NCI-H2227 treated with DMSO at 0.1 percent for 48 hours (cell line): ENCODE measurements at places on chromosomes 3 and 15.

DNA sequence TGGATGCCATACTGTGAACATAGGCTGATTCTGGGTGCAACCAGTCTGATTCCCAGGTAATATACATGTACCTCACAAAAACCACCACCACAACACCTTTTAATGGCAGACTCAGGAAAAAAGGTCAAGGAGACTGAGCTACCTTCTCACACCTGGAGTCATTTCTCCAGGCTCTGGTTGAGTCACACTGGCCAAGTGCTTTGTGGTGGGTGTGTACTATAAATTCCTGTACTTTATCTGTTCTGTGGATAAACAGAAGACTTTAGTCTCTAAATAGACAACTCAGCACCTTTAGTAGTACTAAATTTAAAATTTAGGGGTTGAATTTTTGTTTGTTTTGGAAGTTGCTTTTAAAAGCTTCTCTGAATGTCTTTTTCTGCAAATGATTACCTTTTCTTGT lies 46.7 kb downstream of the TOP2B start:
- DNase-seq: no peak

GRCh38 chr3:87006844-87007439 lies 16.0 kb upstream of the VGLL3 start:
- DNase-seq: no peak

DNA sequence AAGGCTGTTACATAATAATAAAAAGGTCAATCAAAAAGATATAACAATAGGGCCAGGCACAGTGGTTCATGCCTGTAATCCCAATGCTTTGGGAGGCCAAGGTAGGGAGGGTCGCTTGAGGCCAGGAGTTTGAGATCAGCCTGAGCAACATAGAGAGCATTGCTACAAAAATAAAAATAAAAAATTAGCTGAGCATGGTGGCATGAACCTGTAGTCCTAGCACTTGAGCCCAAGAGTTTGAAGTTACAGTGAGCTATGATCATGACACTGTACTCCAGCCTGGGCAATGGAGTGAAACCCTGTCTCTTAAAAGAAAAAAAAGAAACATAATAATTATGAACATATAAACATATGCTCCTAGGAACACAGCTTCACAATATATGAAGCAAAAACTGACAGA lies 29.3 kb downstream of the AVEN start:
- no peak for DNase-seq

DNA sequence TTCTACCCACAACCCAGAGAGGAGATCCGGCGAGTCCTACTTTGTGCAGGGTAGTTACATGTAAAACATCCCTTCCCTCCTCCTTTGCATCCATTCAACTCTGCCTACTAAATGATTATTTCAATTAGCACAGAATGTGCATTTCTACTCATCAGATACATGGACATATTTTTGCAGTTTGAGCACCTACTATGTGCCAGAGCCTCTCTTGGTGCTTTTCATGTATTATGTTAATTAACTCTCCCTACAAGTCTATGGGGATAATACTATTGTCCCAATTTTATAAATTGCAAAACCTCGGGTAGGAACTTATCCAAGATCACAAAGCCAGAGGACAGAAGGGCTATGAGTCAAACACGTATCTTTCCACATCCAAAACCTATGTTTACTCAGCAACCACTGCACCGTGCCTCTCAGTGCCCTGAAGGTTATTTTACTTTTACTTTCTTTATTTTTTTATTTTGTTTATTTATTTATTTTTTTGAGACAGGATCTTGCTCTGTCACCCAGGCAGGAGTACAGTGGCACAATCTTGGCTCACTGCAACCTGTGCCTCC lies 432.8 kb downstream of the MAGI1 start:
- no peak for DNase-seq

DNA sequence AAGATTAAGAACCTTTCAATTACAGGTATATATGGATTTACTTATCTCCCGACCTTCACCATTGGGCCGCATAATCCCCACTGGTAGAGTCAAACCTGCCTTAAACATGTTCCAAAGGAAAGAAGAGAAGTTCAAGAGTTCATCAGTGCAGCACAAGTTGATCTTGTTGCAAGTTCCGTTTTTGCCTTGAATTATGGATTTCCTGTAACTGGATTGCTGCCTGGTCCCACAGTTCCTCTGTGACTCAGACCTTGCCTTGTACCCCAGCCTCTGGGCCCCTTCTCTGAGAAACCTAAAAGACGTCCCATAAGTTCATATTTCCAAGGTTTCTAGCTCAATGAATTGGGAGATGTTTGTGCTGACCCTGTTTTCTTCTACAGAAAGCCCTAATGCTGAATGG lies 112.5 kb upstream of the THBS1 start:
- DNase-seq: no peak

DNA sequence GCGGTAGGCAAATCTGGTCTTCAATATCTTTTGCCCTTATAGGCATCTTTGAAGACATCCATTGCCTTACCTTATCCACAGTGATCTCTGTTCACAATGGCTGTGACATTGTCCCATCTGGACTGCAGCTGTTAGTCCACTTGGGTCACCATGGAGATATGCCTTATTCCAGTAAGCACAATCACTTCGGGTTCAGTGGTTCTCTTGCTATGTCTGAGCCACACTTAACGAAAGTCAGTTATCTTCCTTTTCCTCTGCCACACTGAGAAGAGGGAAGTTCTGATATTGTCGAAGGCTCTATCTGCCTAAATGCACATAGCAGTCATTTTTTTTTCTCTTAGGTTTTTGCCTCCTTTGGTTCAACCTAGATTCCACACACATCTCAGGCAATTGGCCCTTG lies 119.0 kb upstream of the SATB1 start:
- no peak for DNase-seq

DNA sequence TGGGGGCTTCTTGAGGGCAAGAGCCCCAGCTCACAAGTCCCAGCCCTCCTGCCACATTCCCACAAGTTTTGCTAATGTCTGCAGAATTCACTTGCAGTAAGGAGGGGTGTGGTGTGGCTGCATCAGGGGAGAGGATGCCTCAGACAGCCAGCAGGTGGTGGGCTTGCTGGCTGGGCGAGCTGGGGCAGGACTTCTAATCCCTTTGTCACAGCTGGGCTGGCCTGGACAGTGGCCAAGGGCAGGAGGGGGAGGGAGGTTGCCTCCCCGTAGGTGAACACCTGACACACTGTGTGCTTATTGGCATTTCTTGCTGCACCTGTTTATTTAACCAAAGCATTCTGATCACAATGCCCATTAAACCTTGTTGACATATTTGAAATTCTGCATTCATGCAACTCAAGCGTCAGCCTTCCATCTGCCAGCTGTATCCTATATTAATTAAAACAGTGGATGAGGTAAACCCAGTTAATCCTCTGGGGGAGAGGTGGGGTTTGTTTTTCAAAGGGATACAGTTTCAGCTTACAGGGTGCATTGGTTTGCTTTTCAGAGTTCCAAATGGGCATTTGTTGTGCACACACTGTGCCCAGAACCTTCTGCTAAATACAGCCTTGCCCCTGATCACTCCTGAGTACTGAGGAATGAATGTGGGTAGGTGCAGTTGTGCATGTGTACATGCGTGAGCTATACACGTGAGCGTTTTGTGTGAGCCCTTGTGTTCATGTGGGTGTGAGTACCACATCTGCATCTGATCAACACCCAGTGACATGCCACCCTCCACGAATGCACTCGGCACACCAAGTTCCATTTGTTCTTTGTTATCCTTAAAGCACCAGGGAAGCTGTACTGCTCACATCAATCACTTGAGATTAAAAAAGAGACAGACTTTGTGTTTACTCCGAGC lies 268.7 kb downstream of the XXYLT1 start:
- peak; percentile 13 for DNase-seq

DNA sequence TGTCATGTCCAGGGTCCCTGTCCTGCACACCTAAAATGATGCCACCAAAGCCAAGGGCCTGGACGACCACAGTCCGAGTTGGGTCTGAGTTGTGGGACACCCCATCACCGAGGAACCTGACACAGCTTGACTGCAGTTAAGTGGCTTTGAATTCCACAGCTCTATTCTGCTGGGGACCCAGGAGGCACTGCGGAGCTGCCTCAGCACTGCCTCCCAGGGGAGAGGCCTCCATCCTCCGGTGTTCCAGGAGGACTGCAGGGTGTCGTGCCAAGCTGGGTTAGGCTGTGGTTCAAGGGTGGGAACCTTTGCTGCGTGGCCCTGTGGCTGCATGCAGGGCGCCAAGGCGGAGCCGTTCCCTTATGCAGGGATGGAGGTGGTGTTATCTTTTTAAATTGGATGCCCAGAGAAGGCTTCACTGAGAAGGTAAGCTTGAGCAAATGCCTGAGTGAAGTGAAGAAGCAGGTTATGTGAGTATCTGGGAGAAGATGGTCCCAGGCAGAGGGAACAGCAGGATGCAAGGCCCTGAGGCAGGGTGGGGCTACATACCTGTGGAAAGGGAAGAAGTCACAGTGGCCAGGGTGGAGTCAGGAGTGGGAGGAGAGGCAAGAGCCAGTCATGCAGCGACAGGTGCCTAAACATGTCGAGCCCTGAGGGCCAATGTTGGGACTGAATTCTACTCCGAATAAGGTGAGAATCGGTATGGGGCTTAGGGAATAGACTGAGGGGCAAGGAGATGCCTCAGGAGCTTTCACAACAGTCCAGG lies 144.8 kb downstream of the TPRA1 start:
- no peak for DNase-seq

DNA sequence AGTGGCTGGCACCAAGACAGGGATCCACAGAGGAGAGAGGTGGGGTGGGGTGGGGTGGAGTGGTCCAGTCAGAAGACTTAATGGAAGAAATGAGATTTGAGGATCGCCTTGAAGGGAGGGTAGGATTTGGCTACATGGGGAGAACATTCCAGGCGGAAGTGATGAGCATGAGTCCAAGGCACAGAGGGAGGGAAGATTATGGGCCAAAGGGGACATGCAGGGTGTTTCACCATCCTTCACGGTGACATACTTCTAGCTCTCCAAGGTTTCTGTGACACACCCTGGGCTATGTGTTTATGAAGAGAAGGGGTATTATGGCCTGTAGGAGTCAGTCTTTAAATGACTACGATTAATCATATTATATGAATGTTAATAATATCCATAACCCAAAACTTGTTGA lies 7.7 kb upstream of the FBN1 start:
- no peak for DNase-seq

DNA sequence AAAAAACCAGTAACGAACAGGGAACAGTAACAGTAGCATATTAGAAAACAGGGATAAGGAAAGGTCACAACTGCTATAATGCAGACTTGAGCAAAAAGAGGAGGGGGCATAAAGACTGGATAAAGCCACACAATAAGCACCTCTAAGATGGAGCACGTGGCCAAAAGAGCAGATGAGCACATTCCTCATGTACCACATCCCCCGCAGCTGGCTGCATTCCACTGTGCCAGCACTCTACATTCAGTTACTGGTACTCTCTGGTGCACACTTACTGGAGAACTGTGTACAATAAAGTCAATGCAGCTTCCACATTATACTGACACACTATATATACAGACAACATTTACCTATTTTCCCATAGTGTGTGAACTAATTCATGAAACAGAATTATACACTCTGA lies 64.7 kb downstream of the UBE3A start:
- DNase-seq: no peak

DNA sequence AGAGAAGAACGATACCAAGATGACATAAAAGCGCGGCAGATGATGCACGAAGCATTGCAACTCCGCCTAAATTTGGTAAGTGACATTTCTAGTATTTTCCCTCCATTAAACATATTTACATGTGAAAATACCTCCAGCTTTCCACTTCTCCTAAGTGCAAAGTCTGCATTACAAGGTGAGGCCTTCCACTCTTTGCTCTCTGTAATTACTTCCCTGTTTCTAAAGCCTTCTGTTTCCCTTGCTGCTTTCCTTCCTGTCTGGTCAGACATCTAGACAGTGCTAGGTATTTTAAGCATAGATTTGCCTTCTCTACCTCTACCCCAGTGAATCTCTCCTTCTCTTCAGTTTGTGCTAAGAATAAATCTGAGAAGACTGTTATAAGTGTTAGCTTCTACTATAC lies 1.9 kb downstream of the P2RY12 start:
- DNase-seq: no peak

GRCh38 chr3:119331661-119332060 lies 37.5 kb downstream of the ARHGAP31 start:
- DNase-seq: no peak

GRCh38 chr3:81005992-81006391 lies 755.5 kb downstream of the GBE1 start:
- no peak for DNase-seq

- DNase-seq: no peak
These were observed 369.4 kb downstream of the NTRK3 start for GRCh38 chr15:87887177-87887576.

- DNase-seq: no peak
These were observed 53.4 kb downstream of the DUT start for GRCh38 chr15:48384616-48385015.

DNA sequence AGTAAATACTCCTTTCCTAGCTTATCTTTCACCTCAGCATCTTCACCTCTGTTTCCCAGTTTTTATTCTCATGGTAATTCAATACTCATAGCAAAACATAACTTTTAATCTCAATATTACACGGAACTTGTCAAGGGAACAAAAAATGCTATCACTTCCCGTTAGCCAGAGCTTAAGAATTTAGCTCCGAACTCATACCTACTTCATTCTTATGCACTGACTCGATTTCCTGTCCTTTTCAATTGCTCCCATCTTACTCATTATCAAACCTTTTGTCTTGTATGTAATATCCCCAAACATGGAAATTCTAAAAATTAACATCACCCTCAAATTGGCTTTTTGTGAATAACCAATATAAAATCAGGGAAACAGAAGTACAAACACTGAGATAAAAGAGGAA lies 28.2 kb downstream of the MYEF2 start:
- DNase-seq: no peak

DNA sequence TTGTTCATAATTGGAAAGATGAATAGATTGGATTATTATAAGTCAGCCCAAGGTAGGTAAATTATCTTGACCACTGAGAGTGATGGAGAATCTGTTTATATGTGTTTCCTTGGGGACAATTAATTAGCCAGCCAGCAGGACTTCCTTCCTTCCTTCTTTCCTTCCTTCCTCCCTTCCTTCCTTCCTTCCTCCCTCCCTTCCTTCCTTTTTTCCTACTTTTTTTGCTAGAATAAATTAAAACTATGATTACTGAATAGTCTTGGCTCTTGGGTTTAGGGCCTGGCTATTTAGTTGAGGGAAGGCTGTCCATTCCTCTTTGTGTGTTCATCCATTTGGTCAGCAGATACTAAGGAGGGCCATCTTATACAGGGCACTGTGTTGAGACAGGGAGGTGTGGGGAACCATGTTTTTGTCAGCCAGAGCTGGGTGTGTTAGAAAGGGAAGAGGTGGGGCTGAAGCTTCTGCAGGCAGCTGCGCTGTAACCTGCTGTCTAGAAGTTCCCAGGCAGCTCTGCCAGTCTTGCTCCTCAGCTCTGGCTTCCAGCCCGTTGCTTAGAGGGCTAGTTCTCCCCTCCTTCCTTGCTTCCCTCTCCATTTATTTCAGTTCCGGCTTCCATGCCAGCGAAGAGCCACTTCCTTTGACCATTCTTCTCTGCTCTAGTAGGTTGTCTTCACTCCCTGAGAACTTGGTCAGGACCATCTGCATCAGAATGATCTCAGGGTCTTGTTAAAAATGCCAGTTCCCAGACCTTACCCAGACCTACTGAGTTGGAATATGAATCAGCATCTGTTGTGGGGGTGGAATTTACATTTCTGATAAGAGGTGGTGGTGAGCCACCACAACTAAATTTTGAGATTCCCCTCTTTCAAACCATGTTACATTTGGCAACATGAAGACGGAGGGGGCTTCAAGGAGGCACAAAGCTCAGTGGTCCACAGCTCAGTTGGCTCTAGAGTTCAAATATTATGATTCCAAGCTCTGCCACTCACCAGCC lies 113.9 kb downstream of the DGKG start:
- DNase-seq: no peak
